ENCODE measurements at places on chromosomes 1 and 21.

DNA sequence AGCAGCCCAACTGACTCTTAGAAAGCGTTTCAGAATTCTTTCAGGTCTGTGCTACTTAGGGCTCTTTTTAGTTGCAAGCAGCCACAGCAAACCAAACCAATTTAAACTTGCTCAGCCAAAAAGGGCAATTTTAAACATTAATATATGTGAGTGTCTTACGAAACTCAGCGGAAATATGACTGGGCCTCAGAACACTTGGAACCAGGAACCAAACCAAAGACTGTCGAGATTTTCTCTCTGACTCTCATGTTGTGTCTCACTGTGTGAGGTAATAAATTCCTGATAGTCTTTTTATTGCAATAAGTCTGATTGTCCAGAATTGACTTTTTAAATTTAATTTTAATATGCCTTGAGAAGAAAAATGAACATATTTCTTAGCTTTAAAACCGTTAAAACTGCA lies 122.3 kb downstream of the SYF2 start:
- no peak for DNase-seq

DNA sequence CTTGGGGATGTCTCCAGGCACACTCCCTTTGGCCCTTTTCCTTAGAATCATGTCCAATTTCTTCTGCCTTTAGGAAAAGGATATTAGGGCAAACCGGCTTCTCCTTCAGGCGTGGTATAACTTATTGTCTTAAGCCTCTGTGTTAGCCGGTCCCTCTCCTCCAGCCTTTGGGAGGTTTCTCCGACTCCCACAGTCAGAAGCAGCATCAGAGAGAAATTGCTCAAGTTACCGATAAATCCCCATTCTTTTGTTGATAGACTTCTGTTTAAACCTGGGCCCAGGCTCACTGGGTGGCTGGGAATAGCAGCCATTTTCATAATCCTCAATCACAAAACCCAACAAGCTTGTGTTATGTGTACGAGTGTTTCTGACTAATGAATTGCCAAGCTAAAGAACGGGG lies 85.4 kb upstream of the KAZN start:
- no peak for DNase-seq

DNA sequence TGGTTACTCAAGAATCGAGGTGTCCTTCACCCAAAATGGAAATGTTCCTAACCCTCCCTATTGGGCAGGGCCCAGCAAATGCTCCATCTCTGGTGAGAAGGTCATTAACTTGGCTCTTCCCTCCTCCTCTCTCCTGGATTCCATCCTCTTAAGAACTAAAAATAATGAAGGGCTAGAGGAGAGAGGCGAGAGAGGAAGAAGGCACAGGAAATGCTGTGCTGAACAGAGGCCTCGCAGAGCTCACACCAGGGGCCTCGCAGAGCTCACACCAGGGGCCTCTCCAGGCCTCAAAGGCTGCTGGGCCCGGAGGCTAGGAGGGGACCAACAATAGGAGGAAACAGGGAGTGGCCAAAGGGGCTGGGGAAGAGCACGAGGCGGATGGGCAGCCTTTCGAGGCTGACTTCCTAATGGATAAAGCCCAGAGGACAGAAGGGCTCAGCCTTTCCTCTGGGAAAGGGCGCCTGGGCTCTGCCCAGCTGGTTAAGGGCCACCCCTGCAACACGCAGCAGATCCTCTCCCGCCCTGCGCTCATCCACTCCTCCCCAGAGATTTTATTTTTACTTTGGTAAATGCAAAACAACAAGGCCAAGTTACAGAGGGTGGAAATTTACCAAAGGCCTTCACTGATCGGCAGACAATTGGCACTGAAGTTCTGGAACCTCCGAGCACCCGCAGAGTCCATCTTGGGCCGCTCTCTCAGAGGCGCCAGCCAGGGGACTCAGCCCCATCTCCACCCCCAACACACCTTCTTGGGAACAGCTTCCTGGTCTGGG lies 78.5 kb downstream of the ITPKB start:
- DNase-seq = no peak

GRCh38 chr1:208065862-208066261 lies 154.9 kb upstream of the CD34 start:
- DNase-seq = no peak
